ENCODE measurements at places on chromosomes 4 and X.

DNA sequence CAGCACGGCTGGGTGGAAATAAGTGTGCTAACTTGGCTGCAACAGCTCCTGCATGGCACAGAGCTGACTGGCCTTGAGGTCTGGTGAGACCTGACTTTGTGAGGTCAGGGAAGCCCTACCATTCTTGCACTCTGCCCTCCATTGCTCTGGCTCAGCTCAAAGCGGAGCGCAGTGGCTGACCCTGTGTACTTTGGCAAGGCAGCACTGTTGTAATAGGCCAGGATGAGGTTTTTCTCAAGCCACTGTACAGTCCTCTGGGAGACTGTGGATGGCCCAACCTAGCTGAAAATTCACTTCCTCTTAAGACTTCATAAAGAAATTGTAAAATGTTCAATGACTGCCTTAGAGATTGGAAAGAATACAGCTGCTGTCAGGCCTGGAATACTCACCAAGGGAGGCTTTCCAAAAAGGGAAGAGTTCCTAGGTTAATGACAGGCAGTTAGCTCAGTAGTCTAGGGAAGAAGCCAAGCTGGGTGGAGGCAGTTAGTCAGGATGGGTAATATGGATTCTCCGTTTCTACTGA, 129.8 kb downstream of the GUCY2F start:
- no peaks in the 10 kb centered on the region for H3K36me3 ChIP-seq
- H3K4me1 ChIP-seq: no peaks in the 10 kb centered on the region
- H3K27me3 ChIP-seq: no peaks in the 10 kb centered on the region
- no peak overlapping the region for H3K27ac ChIP-seq
- no peak overlapping the region for H3K4me3 ChIP-seq

GRCh38 chr4:120964596-120964995, 42.1 kb upstream of the PRDM5 start:
- no peaks in the 10 kb centered on the region for H3K36me3 ChIP-seq
- H3K4me3 ChIP-seq: no peak overlapping the region
- no peak overlapping the region for H3K27ac ChIP-seq
- no peaks in the 10 kb centered on the region for H3K27me3 ChIP-seq

GRCh38 chr4:139761461-139761860, 95.8 kb downstream of the MGST2 start:
- H3K36me3 ChIP-seq: no peaks in the 10 kb centered on the region
- DNase-seq: no peak
- H3K4me1 ChIP-seq: no peaks in the 10 kb centered on the region

DNA sequence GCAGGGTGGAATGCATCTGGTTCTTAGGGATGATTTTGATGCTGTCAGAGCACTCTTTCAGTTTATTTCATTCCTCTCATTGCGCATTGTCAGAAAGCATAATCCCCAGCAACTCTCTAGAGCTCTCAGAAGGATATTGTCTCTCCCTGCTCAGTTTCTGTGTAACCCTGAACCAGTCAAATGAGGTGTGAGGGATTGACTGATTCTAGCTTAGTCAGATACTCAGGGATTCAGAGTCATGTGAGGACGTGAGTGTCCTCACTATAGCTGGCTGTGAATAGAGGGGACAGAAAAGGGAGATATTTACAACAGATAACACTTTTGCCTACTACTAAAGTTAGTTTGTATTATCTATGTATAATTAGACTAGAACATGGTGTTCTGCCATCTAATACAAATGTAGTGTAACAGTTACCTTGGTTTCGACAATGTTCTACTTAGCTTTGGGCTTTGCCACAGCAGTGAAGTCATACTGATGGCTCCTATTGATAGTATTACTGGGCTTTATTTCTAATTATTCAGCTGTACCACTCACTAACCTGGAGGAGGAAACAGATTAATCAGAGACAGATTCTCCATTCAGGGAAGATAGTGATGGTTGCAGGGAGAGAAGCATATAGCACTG, 19.5 kb downstream of the AP1AR start:
- no peak for DNase-seq
- no peak overlapping the region for H3K4me3 ChIP-seq
- H3K27me3 ChIP-seq: no peaks in the 10 kb centered on the region
- no peaks in the 10 kb centered on the region for H3K36me3 ChIP-seq
- no peaks in the 10 kb centered on the region for H3K4me1 ChIP-seq

DNA sequence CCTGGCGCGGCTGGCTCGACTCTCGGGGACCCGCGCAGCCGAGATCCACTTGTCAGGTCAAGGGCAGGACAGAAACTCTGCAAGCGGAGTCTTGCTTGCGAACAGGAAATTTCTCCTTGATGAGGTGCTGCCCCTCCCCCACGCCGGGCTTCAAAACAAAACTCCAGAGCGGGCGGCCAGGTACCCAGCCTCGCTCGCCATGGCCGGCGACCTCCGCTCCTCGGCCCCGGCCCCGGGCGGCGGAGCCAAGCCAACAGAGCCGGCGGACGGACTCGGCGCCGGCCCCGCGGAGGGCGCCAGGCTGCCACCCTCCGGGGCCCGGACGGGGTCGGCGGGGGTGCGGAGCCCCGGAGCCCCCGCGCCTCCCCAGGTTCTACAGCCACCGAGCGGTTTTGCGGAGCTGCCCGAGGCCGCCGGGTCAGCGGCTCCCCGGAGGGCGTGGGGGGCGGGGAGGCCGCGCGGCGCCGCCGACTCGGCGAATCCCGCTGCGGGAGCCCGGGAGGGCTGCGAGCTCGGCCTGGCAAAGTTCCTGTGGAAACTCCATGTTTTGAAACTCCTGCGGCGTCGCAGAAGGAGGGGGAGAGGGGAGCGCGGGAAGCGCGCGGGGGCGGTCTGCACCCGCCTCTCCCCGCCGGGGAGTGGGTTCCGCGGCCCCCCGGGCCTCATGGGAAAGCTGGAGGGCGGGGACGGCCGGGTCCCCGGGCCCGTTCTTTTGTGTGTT, 11.7 kb upstream of the BCOR start:
- DNase-seq: no peak
- H3K4me1 ChIP-seq: peaks cover 7% of the 10 kb centered on the region
- H3K27me3 ChIP-seq: no peaks in the 10 kb centered on the region
- H3K36me3 ChIP-seq: no peaks in the 10 kb centered on the region
- peak overlapping the region; percentile 33 for H3K4me3 ChIP-seq

GRCh38 chrX:17833954-17834353, 27.1 kb downstream of the RAI2 start:
- DNase-seq: no peak
- H3K27ac ChIP-seq: no peak overlapping the region
- no peaks in the 10 kb centered on the region for H3K36me3 ChIP-seq
- no peaks in the 10 kb centered on the region for H3K4me1 ChIP-seq

GRCh38 chr4:146288193-146288592, 73.9 kb downstream of the REELD1 start:
- no peak overlapping the region for H3K27ac ChIP-seq
- no peaks in the 10 kb centered on the region for H3K4me1 ChIP-seq
- no peaks in the 10 kb centered on the region for H3K27me3 ChIP-seq
- no peak for DNase-seq
- no peaks in the 10 kb centered on the region for H3K36me3 ChIP-seq

GRCh38 chrX:31590581-31591114, 518.8 kb upstream of the FTHL17 start:
- no peaks in the 10 kb centered on the region for H3K27me3 ChIP-seq
- no peaks in the 10 kb centered on the region for H3K36me3 ChIP-seq
- no peak overlapping the region for H3K27ac ChIP-seq
